ENCODE measurements at places on chromosomes 11 and 22.

DNA sequence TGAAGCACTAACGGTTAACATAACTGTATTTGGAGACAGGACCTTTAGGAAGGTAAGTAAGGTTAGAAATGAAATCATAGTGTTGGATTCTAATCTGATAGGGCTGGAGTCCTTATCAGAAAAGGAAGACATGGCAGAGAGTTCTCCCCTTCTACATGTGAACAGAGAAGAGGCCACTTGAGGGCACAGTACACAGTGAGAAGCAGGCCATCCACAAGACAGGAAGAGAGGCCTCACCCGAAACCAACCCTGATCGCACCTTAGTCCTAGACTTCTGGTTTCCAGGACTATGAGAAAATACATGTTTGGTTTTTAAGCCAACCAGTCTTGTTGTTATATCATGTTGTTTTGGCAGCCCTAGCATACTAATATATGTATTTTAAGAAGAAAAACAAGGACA lies 170.0 kb downstream of the LRRC4C start:
- DNase-seq, result no peak

DNA sequence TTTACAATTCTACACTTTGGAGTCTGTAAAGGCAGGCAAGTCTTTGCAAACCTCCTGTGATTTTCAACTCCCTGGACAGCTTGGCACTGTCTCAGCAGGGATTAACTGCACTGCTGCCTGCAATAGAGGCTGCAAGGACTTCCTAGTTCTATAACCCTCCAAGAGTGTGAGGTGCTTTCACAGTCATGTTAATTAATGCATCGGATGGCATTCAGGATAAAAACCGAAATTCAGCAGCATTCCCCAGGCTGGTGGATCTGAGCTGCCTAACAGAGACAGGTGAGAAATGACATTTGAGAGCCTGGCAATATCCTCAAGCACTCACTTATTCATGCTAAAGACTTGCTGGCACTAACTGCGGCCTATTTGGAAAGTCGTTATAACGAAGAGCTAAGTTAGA lies 85.0 kb downstream of the LARGE1 start:
- no peak for DNase-seq

GRCh38 chr11:76293189-76293631 lies 86.9 kb upstream of the WNT11 start:
- DNase-seq, result no peak

- DNase-seq, result no peak
Observed at GRCh38 chr22:45290410-45290936, 5.7 kb downstream of the UPK3A start.

GRCh38 chr11:69641681-69642548 lies 959 bp downstream of the CCND1 start:
- no peak for DNase-seq

GRCh38 chr11:27558401-27558800 lies 51.8 kb upstream of the LIN7C start:
- no peak for DNase-seq

DNA sequence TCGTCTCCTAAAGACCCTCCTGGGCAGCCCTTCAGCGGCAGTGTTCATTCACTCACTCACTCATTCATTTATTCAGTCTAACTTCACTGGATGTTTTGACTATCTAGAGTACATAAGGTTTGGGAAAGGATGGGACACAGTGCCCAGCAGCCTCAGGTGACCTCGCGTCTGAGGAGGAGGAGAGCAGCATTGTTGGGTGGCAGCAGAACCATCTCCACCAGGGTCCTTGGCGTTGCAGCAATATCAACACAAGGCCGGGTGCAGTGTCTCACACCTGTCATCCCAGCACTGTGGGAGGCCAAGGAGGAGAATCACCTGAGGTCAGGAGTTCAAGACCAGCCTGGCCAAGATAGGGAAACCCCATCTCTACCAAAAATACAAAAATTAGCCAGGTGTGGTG lies 408.0 kb downstream of the BRD1 start:
- no peak for DNase-seq

Measured in left hindlimb (tissue), 1 donor.